Liver (tissue), 10 donors: ENCODE measurements at places on chromosomes 4 and X.

GRCh38 chr4:104507112-104507511 is 12.4 kb upstream of the CXXC4 start:
- DNase-seq, result no peak

DNA sequence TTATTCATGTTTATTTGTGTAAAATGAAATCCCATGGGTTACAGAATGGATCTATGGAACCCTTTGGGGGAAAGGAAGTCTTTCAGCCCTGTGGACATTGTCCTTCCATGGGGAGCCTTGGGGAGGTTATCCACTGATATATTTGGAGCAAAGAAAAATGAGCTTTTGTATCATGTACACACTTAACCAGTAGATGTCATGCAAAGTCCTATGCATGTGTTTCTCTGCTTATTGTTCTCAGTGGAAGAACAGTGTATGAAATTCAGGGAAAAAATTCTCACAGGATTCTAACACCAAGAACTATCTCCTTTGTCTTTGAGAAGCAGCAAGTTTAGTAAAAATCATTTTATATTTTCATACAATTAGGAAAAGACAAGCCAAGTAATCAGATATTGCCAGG is 105.3 kb downstream of the DTHD1 start:
- no peak for DNase-seq

DNA sequence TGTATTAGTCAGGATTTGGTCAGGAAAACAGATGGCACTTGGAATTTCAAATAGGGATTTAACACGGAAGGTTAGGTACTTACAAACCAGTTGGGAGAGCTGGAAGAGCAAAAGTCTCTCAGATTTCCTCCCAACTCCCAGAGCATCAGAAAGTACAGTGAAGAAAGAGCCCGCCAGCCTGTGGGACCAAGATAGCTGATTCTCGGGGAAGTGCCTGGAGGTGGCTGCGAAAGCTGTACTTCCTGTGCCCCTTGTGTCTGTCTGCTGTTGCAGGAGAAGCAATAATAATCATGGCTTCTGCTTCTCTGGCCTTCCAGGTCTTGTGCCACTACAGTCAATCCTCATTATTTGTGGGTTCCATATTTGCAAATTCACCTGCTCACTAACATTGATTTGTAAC is 221.0 kb upstream of the BCOR start:
- DNase-seq, result no peak

DNA sequence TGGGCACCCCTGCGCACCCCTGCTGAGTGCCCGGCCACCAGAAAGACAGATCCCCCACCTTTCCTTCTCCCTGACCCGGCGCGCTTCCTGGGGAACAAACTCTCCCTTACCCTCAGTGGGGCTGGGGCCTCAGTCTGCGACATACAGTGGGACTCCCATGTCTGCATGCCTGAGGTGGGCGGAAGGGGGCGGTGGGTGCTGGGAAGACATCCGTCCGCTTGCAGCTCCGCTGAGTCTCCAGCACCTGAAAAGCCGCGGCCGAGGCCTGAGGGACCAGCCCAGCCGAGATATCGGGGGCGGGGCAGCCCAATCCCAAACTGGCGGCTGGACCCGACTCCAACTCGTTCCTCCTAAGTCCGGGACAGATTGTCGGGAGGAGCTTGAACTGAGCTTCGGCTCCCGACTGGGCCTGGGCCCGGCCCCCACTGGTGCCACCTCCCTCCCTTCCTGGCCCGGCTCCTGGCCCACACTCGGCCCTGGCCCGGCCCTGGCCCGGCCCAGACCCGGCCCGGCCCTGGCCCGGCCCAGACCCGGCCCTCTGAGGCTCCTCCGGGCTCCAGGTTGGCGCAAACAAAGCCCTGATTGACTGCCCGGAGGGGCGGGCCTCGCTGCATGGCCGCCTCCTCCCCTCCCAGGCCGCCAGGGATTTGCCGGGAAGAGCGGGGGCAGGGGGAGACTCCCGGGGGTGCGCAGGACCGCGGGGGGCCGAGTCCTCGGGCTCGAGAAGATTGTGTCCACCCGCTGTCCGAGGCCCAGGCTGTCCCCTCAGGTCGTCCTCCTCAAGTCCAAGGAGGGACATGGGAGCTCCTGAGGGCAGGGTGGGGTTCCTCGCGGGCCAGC is 877 bp upstream of the SLC16A2 start:
- peak; percentile 36 for DNase-seq

DNA sequence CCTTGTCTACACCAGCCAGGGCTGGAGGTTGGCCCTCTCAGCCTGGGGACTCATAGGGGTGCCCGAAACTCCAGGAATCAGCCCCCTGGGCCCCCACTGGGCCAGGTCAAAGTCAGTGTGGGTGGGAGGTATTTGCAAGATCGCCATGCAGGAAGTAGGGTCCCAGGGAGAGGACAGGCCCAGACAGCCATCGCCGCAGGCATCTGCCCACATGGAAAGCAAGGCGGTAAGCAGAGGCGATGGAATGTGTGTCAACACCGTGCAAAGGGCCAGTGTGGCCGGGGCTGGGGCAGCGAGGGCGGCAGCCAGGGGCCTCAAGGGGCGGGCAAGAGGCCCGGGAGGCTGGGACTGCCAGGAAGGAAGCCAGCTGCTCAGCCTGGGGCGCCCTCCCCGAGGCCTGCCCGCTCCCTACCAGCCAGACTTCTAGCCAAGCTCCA is 19.3 kb upstream of the DUSP9 start:
- DNase-seq, result no peak

DNA sequence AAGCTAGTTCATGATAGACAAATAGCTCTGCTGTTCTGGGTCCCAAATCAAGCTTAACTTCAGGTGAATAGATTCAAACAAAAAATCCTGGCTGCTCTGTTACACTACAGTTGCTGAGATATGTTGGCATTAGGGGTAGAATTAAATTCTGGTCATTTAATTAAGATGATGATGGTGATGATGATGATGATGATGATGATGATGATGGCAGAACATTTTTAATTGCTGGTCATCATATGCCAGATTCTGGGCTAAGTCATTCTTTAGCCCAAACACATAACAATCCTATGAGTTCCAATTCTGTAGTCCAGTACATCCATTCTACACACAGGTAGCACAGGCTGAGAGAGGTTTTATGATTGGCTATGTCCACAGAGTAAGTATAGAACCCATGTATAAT is 741.5 kb downstream of the STIM2 start:
- DNase-seq, result no peak

- no peak for DNase-seq
These were observed 9.9 kb downstream of the FNIP2 start for GRCh38 chr4:158778712-158779111.
